ENCODE measurements at places on chromosomes 2 and 18.

DNA sequence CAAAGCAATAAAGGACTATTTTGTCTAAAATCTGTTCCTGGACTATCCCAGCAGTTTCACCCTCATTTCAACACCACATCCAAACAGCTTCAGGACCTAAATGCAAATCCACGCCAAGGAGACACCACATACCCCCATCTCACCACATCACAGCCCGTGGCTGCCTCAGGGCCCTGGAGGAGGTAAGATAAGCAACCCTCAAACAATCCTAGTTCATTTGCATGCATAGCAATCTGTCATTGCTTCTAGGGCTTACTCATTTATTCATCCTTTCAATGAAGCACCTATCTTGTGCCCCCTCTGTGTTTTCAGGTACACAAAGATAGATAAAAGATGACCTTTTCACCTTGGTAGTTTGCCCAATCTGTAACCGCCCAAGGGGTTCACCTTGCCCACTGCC is 86.5 kb downstream of the VSNL1 start:
- DNase-seq = no peak

DNA sequence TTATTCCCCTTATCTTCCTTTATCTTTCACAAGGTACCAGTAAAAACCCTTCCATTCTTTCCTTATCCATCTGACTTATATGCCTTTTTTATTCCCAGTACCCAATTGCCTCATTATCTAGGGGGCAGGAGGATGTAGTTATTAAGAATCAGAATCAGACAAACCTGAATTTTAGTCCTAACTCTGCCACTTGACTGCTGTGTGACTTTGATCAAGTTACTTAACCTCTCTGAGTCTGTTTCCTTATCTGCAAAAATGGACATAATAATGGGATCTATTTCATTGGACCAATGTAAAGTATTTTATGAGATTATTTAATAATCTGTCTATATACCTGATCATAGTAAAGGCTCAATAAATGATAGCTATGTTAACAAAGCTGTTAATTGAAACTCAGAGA is 59.6 kb upstream of the SIX3 start:
- DNase-seq = no peak

GRCh38 chr2:200455958-200456421 is 53.9 kb downstream of the KCTD18 start:
- DNase-seq = peak; percentile 51

- DNase-seq = no peak
Measured at GRCh38 chr2:75199428-75200011, at the start of gene TACR1. Gene TACR1 (minus strand): TSS chr2:75199520. CDS start chr2:75198934, 586 bp downstream.

GRCh38 chr18:48034651-48035555 is 104.4 kb upstream of the SMAD2 start:
- DNase-seq = no peak

DNA sequence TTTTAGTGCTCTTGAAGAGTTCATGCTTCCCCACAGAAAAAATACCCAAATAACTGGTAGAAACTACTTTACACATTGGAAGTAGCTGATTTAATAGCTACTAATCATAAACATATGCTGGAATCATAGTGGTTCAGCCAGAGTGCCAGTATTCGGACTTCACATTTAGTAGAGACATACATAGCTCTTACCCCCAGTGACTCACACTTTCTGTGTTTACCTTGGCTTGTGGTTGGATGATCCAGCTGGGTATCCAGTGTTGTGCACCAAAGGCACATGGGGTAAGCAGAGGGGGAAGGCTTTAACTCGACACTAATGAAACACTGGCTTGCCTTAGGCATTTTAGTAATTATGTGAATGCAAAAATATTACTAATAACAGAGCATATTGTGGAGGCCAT is 18.1 kb downstream of the ARHGAP28 start:
- no peak for DNase-seq

DNA sequence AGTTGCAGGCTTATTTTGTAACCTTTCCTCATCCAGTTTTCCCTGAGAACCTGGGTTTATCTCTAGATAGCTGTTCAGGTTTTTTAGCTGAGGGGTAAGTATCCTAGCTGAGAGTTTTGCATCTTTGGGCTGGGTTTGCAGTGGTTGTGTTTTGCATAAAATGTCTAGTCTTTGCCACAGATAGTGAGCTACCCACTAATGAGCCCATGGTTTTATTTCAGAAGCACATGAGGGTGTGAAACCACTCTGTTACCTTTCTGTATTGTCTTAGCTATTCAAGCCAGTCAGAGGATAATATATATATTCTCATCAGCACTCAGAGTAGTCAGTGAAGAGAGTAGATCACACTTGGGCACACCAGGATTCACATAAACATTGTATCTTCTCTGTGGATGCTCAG is 24.6 kb upstream of the TXNDC2 start:
- no peak for DNase-seq

GRCh38 chr2:31193806-31194205 is 23.5 kb downstream of the CAPN14 start:
- DNase-seq = no peak

DNA sequence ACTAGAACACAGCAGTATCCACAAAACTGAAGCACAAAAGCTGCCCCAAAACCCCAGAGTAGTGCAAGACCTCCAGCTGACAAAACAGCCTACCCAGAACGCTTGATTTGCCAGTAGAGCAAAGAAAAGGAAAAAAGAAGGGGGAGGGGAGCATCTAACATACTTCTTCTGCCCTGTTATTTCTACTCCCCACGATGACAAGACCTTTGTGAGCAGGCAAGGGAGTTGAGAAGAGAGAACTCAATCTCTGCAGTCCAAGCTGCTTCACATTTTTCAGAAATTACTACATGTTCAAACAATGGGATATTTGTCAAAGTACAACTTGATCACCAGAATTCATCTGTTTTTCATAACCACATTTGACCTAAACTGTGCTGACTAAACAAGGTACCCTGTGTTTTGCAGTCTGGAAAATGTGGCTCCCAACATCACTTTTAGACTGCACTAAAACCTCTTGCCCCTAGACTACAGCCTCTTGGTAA is 286.7 kb downstream of the EXOC6B start:
- no peak for DNase-seq

- DNase-seq = no peak
Measured at GRCh38 chr2:53036196-53036595, 731.4 kb upstream of the CHAC2 start.

- DNase-seq = peak; percentile 5
Measured at GRCh38 chr2:157760949-157761348, 115.2 kb downstream of the ACVR1 start.

- DNase-seq = peak; percentile 32
Measured at GRCh38 chr18:52636536-52636935, 296.5 kb downstream of the DCC start.

DNA sequence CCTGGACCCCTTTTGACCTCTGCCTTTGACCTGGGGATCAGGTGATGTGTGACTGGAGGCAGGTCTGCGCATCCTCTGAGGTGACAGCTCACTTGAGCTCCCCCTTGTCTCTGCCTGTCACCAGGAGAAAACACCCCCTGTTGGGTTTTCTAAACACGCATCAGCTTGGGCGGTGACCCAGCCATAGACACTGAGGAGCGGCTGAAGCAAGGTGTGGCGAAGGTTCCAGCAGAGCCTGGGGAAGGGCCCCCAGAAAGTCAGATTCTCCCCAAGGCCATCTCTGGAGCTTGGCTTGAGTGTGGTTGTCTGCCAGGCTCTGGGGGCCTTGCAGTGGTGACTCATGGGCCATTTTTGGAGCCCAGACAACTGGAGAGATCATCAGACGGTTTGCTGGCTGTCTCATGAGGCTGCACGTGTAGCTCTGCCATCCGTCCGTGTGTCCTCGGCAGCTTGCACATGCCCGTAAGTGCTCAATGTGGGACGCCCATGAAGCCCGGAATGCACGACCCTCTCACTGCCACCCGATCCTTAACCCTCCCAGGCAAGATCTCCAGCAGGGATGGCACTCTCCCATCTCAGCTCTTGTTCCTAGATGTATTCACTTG is 29.4 kb downstream of the SIX3 start:
- no peak for DNase-seq

GRCh38 chr2:100645695-100646429 is 83.1 kb downstream of the PDCL3 start:
- DNase-seq = no peak

DNA sequence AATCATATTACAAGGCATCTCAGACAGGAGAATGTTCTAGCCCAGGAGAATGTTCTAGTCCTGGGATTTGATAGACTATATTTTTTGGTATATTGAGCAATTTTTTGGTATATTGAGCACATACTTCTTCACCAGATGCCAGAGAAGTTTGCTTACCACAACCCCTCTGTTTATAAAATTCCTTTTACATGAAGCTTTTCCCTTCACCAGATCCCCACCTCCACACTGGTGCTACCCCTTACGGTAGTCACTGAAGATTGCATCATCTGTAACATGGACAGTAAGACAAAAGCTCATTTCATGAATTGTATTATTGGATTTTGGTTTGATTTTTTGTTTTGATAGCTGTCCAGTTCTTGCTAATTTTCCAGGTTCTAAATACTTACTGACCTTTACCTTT is 7.2 kb upstream of the HNMT start:
- no peak for DNase-seq

- no peak for DNase-seq
Measured at GRCh38 chr2:113068706-113069485, 1.1 kb downstream of the IL1F10 start.

DNA sequence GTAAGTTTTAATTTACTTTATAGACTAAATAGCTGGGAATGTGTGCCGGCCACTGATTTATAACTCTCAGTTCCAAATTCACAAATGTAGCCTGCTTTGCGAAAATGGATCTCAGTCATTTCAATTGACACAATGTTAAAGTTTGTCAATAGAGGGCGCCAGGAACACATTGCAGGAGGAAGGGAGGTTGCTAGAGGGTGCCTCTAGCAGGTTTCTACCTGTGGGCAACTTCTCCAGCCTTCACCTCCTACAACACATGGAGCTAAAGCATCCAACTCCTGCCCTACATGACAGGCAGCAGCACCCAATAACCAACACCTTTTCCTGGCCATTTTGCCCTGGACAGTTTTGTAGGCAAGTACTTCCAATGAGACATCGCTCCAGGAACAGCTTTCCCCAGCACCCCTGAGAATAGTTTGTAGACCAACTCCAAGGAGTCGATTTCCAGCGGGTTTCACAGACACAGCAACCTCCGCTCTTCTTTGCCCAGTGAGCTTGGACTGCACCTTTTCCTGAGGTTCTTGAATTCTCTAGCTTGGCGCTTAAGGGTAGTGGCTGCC is 784.8 kb upstream of the CDH2 start:
- peak; percentile 68 for DNase-seq

DNA sequence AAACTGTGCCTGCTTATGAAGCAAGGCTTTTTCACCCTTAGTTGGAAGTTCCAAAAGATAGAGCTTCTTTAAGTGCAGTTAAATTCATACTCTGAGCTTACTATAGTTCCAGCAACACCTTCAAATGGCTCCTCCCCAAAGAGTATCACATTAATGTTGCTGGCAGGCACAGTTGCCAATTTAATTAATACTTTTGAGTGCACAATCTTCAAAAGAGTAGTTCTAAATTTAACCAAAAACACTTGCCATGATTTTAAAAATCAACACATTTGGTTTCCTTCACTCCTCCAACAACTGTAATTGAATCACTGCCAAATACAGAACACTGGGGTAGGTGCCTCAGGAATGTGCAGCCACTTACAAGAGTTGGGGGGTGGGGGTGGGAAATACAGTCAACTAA is 150.6 kb upstream of the UBE2E3 start:
- no peak for DNase-seq

- no peak for DNase-seq
Measured at GRCh38 chr2:116717832-116718231, 1096.7 kb upstream of the DDX18 start.

- no peak for DNase-seq
Measured at GRCh38 chr2:205193125-205193835, 489.0 kb upstream of the NRP2 start.

GRCh38 chr2:219522111-219523030 is 8.1 kb downstream of the ASIC4 start:
- DNase-seq = no peak

GRCh38 chr2:43033466-43034241 is 192.8 kb downstream of the ZFP36L2 start:
- no peak for DNase-seq

DNA sequence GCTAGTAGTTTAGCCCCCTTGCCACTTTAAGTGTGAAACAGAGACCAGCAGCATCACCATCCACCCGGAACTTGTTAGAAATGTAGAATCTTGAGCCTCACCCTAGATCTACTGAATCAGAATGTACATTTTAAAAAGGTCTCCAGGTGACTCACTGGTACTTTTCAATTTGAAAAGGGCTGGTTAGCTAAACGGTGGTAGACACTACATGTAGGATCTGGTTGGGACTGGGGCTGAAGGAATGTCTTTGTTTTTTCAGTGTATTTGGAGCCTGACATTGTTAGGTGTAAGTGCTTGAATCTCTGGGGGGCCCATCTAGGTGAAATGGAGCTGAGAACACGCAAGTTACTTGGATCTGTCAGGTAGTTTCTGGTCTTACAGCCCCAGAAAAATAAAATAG is 44.0 kb upstream of the XPO1 start:
- DNase-seq = no peak

DNA sequence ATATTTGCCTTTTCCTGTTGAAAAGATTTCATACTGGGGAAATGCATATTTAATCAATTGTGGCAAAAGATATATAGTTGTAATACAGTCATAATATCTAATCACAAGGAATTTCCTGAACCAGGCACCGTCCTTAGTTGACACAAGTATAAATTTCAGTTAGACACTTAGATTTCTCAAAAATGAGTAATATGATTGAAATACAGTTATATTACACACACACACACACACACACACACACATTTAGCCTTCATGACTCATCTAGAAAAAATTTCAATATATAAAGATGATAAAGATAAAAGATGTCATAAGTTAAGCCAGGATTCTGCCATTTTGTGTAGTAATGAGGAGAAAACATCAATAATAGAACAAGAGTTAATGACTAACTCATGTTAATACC is 258.4 kb upstream of the ZNF804A start:
- no peak for DNase-seq

GRCh38 chr2:187338679-187339121 is 109.4 kb downstream of the CALCRL start:
- DNase-seq = no peak

DNA sequence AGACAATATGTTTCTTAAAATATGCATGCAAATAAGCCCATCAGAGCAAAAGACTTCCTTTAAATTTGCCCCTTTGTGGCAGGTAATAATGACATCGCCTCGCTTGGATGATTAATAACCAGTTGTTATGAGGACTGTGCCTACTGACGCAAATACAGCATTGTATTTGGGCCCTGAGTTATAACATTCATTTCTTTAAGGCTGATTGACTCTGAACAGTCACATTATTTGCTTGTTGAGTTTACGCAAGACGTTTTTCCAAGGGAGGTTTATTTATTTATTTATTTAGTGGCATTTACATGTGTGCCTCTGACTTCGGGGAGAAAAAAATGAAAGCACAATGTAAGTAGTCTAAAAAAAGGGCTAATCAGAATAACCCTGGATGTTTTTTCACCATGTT is 88.3 kb downstream of the SLC8A1 start:
- DNase-seq = peak; percentile 15
